ENCODE measurements at places on chromosomes 1 and 21.

DNA sequence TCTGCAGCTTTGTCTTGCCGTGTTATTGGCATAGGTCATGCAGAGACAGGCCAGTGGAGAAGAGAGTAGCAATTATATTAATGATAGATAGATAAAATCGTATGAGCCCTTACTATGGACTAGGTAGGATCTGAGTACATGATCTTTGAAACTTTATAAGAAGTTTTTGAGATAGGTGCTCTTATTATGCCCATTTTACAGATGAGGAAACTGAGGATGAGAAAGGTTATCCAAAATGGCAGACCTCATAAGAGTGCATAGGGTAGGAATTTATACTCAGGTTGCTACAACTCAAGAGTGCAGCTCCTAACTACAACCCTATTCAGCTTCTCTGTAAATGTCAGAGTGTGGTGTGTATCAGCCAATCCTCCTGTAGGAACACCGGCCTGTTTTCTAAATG lies 89.6 kb downstream of the SLC35F3 start:
- no peaks in the 10 kb centered on the region for H3K4me1 ChIP-seq
- no peak overlapping the region for H3K27ac ChIP-seq
- no peak overlapping the region for H3K4me3 ChIP-seq
- H3K27me3 ChIP-seq: no peaks in the 10 kb centered on the region

- peaks cover 16% of the 10 kb centered on the region for H3K4me1 ChIP-seq
- H3K4me3 ChIP-seq: no peak overlapping the region
- H3K36me3 ChIP-seq: no peaks in the 10 kb centered on the region
- DNase-seq: no peak
- H3K27me3 ChIP-seq: no peaks in the 10 kb centered on the region
Measured at GRCh38 chr1:182192215-182192614, 130.7 kb upstream of the ZNF648 start.

GRCh38 chr21:21226472-21226871 lies 228.3 kb downstream of the NCAM2 start:
- H3K27me3 ChIP-seq: no peaks in the 10 kb centered on the region
- no peak for DNase-seq
- no peaks in the 10 kb centered on the region for H3K4me1 ChIP-seq
- no peak overlapping the region for H3K27ac ChIP-seq

DNA sequence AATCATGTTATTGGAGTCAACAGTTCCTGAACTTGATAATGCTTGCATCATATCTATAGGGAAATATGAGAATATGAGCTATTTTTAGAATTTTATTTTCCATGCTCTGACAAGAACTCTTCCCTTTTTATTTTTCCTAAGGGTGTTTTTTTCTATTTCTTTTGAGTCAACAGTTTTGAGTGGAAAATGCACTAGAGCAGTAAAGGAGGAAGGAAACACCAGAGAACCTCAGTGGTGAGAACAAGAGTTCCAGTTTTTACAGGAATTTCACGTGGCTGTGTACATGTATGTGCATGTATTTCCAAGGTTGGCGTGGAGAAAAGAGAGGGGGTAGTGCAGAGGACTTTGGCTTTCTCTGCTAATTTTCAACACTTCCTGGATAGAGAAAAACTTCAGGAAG lies 63.6 kb upstream of the TNFSF18 start:
- H3K27me3 ChIP-seq: no peaks in the 10 kb centered on the region
- no peak overlapping the region for H3K4me3 ChIP-seq
- no peaks in the 10 kb centered on the region for H3K4me1 ChIP-seq
- no peak for DNase-seq

DNA sequence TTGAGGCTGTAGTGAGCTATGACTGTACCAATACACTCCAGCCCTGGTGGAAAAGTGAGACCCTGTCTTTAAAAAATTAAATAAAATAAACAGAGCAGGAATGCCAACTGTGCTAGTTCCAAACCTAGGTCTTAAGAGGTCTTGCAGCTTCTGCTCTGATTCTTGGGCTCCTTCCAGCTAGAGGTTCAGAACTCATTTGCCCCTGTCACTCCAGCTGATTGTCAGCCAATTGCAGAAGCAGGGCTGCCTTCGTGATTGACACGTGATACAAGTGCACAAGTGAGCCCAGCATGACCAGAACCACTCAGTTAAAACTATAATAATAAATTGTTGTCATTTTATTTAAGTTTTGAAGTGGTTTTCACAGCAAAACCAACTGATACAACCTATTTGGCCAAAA lies 298.4 kb downstream of the USP25 start:
- H3K4me1 ChIP-seq: no peaks in the 10 kb centered on the region
- no peak for DNase-seq
- H3K4me3 ChIP-seq: no peak overlapping the region
- no peaks in the 10 kb centered on the region for H3K36me3 ChIP-seq
- H3K27ac ChIP-seq: no peak overlapping the region

DNA sequence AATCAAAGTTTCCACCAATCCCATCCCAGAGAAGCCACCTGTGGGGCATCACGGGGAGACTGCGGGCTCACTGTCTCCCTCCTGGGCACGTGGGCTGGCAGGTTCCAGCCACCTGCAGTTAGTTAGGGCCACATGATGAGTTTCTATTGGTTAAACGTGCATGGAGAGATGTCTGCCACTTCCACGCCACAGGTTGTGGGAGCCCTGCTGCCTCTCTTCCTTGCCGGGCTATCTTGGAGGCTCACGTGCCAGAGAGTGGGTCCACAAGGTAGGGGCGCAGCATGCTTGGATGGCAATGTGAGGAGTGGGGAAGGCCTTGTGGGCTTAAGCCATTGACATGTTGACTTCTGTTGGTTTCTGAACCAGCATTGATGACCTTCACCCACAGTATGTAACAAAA lies 3.5 kb downstream of the KRTAP10-7 start:
- H3K27me3 ChIP-seq: peaks cover 10% of the 10 kb centered on the region
- H3K4me3 ChIP-seq: no peak overlapping the region
- no peak for DNase-seq

Measured in psoas muscle (tissue), 8 donors.